SJSA1 (cell line): ENCODE measurements at places on chromosomes 6 and 20.

- no peak overlapping the region for H3K27ac ChIP-seq
- H3K4me1 ChIP-seq, result no peaks in the 10 kb centered on the region
- no peaks in the 10 kb centered on the region for H3K27me3 ChIP-seq
- no peak overlapping the region for H3K4me3 ChIP-seq
- DNase-seq, result no peak
Observed at GRCh38 chr6:11486051-11486450, 51.5 kb upstream of the TMEM170B start.

- no peak overlapping the region for H3K4me3 ChIP-seq
- DNase-seq, result peak; percentile 47
- no peak overlapping the region for H3K27ac ChIP-seq
- H3K27me3 ChIP-seq, result no peaks in the 10 kb centered on the region
Observed at GRCh38 chr6:56757588-56757984, 114.9 kb upstream of the DST start.

GRCh38 chr20:12395353-12395752 is 477.7 kb downstream of the BTBD3 start:
- H3K4me3 ChIP-seq, result no peak overlapping the region
- H3K36me3 ChIP-seq, result no peaks in the 10 kb centered on the region
- H3K27ac ChIP-seq, result no peak overlapping the region
- DNase-seq, result no peak

- H3K27ac ChIP-seq, result no peak overlapping the region
- no peaks in the 10 kb centered on the region for H3K27me3 ChIP-seq
- H3K4me3 ChIP-seq, result no peak overlapping the region
- DNase-seq, result no peak
Observed at GRCh38 chr6:43973357-43973756, 153.9 kb downstream of the MRPL14 start.

- no peak overlapping the region for H3K4me3 ChIP-seq
- H3K36me3 ChIP-seq, result no peaks in the 10 kb centered on the region
- H3K27me3 ChIP-seq, result peaks cover 16% of the 10 kb centered on the region; the same call in 1 of the 2 replicates
- no peaks in the 10 kb centered on the region for H3K4me1 ChIP-seq
Observed at GRCh38 chr6:99882128-99882702, 111.8 kb downstream of the MCHR2 start.

DNA sequence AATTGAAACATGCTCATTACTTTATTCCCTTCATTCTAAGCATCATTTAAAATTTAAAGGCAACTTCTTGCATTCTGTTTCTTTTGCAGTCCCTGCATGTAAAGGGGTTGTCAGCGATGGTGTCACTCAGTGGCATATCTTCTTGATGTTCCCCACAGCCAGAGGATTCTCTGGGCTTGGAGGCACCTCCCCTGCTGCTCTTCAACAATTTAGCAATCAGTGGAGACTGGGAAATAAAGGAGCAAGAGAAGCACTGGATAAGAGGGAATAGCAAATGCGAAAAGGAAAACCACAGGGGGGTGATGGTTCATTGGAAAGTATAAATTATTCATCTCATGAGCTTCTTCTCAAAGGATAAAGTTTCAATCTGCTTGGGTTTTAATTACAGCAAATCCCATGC is 30.7 kb upstream of the MC3R start:
- no peaks in the 10 kb centered on the region for H3K4me1 ChIP-seq
- no peaks in the 10 kb centered on the region for H3K27me3 ChIP-seq

- no peaks in the 10 kb centered on the region for H3K4me1 ChIP-seq
- H3K4me3 ChIP-seq, result no peak overlapping the region
- DNase-seq, result no peak
- H3K27ac ChIP-seq, result no peak overlapping the region
Observed at GRCh38 chr20:61640131-61640870, 388.2 kb downstream of the CDH4 start.

GRCh38 chr20:2859330-2860121 is 13.8 kb upstream of the PTPRA start:
- no peak overlapping the region for H3K4me3 ChIP-seq
- H3K27me3 ChIP-seq, result no peaks in the 10 kb centered on the region
- no peaks in the 10 kb centered on the region for H3K4me1 ChIP-seq
- no peak for DNase-seq

DNA sequence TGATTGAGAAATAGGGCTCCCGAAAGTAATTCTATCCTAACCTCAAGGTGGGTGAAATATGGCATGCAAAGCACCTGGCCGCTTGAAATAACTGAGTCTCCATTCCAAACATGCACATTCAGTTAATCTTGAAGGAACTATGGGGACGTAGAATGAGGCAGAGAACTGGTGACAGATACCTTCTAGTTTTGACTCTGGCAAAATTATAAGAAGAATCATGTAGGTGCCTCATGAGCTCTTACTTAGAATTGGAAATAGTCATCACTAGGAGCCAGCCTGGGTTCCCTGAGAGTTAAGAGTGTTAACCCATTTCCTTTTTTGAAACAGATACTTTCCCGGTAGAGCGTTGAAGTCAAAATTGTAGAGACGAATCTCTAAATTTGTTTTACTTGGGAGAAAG is 49.3 kb downstream of the RPF2 start:
- H3K27ac ChIP-seq, result no peak overlapping the region
- H3K4me1 ChIP-seq, result 0 out of 2 replicates have a peak, but pooled peaks cover 4% of the 10 kb centered on the region
- no peak overlapping the region for H3K4me3 ChIP-seq
- H3K36me3 ChIP-seq, result peaks cover 13% of the 10 kb centered on the region
- no peak for DNase-seq

DNA sequence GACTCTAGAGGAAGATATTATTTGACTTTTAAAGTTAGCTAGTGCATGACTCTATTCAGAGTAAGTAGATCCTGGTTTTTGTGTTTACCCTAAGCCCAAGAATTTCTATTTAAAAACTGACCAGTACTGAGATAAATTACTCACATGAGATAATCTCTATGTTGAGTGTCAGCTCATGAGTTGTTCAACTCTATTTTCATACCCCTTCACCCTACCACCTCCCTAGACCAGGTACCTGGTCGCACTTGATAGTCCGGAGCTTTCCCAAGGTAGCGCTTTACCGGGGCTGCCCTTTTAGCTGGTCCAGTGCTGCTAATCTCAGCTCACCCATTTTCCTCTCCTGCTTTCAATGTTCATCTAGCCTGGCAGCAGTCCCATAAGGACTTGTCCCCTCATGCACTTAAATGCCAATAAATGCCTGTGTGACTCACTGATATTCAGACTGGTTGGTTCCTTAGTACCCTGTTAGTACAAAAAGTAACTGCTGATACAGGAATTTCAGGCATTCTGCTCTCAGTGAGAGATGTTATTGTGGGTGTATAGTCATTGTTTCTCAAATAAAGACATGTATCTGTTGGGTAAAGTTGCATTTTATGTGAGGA is 503.9 kb downstream of the ADGRB3 start:
- DNase-seq, result no peak
- H3K27me3 ChIP-seq, result no peaks in the 10 kb centered on the region
- no peaks in the 10 kb centered on the region for H3K4me1 ChIP-seq
- H3K36me3 ChIP-seq, result no peaks in the 10 kb centered on the region
- H3K4me3 ChIP-seq, result no peak overlapping the region

- peaks cover 16% of the 10 kb centered on the region for H3K4me1 ChIP-seq
- no peak overlapping the region for H3K27ac ChIP-seq
- DNase-seq, result no peak
- no peak overlapping the region for H3K4me3 ChIP-seq
Observed at GRCh38 chr6:106156863-106157262, 70.7 kb downstream of the PRDM1 start.

DNA sequence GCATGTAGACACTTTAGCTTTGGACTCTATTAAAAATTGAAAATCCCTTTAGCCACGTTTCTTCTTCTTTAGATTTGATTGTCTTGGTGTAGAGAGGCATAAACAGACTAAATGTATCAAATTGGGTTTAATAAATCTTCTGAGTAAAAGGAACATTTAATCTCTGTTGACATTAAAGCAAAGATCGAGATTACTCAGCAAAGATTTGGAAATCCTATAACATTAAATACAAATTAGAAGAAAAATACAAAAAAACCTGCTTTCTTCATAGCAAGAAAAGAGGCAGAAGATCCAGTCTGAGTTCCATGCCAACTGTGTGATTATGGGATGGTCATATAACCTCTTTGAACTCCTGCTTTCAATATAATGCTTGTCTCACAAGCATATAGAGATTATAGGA is 172.3 kb downstream of the GJA1 start:
- peaks cover 4% of the 10 kb centered on the region; the same call in 1 of the 2 replicates for H3K4me1 ChIP-seq
- no peaks in the 10 kb centered on the region for H3K27me3 ChIP-seq
- no peak for DNase-seq
- no peaks in the 10 kb centered on the region for H3K36me3 ChIP-seq
- H3K27ac ChIP-seq, result no peak overlapping the region

GRCh38 chr6:49327005-49327404 is 136.0 kb downstream of the MMUT start:
- no peaks in the 10 kb centered on the region for H3K27me3 ChIP-seq
- peak overlapping the region; percentile 66 for H3K27ac ChIP-seq
- no peak for DNase-seq
- H3K4me1 ChIP-seq, result peaks cover 23% of the 10 kb centered on the region

DNA sequence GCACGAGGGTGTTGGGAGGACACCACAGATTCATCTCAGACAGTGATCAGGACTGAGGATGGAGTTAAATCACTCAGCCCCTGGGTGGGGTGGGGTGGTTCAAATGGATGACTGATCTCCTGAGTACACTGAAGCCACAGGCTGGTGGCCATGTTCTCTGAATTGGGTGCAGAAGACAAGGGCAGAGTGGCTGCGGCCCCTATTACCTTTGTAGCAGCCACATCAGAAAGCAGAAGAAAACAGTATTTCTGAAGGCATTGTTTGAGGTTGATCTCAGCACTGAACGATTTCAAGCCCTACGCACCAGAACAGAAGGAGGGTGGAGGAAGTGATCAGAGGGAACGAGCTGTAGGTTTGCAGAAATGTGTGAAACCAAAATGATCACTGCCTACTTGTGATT is 71.6 kb downstream of the SH3BGRL2 start:
- no peak for DNase-seq
- H3K27me3 ChIP-seq, result no peaks in the 10 kb centered on the region
- H3K4me3 ChIP-seq, result no peak overlapping the region
- H3K36me3 ChIP-seq, result no peaks in the 10 kb centered on the region
- no peaks in the 10 kb centered on the region for H3K4me1 ChIP-seq

DNA sequence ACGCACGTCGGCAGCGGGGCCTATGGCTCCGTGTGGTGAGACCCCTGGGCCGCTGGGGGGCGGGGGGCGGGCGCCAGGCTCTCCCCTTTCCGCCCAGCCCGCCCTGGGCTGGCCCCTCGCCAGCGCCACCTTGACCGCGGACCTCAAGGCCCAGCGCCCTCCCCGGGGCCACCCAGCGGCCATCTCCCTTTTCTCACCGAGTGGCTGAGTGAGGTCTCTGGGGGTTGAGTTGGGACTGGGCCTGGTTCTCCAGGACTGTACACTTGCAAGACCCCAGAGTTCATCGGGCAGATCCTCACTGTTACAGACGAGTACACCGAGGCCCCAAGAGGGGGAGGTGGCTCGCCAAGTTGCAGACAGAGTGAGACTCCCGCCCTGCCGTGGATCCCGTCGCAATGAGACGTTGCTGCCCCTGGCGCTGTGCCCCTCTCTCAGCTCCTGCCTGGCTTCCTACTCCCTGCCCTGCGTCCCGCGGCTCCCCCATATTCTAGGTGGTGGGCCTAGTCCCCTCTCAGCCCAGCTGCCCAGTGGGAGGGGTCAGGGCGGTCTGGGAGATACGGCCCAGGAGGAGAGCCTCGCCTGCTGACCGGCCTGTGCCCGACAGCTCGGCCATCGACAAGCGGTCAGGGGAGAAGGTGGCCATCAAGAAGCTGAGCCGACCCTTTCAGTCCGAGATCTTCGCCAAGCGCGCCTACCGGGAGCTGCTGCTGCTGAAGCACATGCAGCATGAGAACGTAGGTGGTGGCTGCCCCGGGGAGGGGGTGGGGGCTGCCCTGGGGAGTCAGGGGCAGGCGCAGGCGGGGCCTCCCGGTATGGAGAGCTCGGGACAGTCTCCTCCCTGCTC is 576 bp downstream of the MAPK13 start:
- no peaks in the 10 kb centered on the region for H3K36me3 ChIP-seq
- peaks cover 12% of the 10 kb centered on the region for H3K4me1 ChIP-seq
- no peak for DNase-seq
- H3K27ac ChIP-seq, result no peak overlapping the region

DNA sequence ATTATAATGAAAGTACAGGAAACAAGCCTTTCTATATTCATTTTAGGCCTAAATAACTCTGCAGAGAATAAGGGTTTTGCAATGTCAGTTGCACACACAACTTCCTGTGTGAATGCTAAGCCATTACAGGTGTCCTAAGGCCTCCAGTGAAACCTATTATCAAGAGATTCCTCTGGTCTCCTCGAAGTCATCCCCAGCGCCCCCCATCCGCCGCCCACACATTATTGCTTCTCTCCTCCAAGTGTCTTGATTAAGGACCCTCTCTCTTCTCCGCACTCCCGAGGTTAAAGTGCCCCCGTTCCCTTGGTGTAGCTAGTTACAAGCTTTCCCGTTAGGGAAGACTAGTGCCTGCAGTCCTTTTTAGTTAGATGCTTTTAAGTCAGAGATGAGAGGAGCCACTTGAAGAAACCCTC is 1.3 kb downstream of the HIVEP2 start:
- H3K27me3 ChIP-seq, result no peaks in the 10 kb centered on the region
- peaks cover 24% of the 10 kb centered on the region for H3K4me1 ChIP-seq
- H3K4me3 ChIP-seq, result peak overlapping the region; percentile 95
- DNase-seq, result peak; percentile 47
- H3K36me3 ChIP-seq, result peaks cover 15% of the 10 kb centered on the region

- no peak overlapping the region for H3K27ac ChIP-seq
- DNase-seq, result no peak
- peaks cover 80% of the 10 kb centered on the region for H3K4me1 ChIP-seq
- no peaks in the 10 kb centered on the region for H3K36me3 ChIP-seq
Observed at GRCh38 chr20:62365814-62366369, 1.2 kb downstream of the LAMA5 start.

DNA sequence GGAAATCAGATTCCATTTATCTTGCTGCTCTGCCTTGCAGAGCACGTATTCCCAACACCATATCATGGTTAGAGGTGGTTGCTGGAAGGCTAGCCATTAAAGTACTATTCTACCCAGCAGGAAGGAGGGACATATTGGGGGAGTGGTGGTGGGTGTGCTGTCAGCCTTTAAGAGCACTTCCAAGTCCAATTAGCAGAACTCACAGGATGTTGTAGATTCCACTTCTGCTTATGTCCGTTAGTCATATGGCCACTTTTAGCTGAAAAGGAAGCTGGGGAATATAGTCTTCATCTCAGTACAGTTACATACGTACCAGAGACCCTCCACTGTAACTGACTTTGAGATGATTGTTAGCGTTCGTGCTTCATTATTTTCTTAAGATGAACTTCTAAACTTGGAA is 94.4 kb downstream of the SAMD3 start:
- no peaks in the 10 kb centered on the region for H3K27me3 ChIP-seq
- H3K36me3 ChIP-seq, result no peaks in the 10 kb centered on the region
- no peak overlapping the region for H3K4me3 ChIP-seq
- H3K27ac ChIP-seq, result no peak overlapping the region
- no peak for DNase-seq

- H3K4me3 ChIP-seq, result no peak overlapping the region
- peak overlapping the region; percentile 80 for H3K27ac ChIP-seq
- no peaks in the 10 kb centered on the region for H3K27me3 ChIP-seq
- H3K4me1 ChIP-seq, result peaks cover 40% of the 10 kb centered on the region
Observed at GRCh38 chr6:90008908-90009501, 114.7 kb downstream of the GJA10 start.

- H3K27ac ChIP-seq, result no peak overlapping the region
- H3K4me1 ChIP-seq, result no peaks in the 10 kb centered on the region
- H3K36me3 ChIP-seq, result no peaks in the 10 kb centered on the region
- no peaks in the 10 kb centered on the region for H3K27me3 ChIP-seq
Observed at GRCh38 chr6:130525408-130525807, 159.6 kb downstream of the TMEM200A start.
